ENCODE measurements at places on chromosomes 6 and 20.

- no peak for DNase-seq
Observed at GRCh38 chr20:42051921-42052320, 433.7 kb upstream of the CHD6 start.

DNA sequence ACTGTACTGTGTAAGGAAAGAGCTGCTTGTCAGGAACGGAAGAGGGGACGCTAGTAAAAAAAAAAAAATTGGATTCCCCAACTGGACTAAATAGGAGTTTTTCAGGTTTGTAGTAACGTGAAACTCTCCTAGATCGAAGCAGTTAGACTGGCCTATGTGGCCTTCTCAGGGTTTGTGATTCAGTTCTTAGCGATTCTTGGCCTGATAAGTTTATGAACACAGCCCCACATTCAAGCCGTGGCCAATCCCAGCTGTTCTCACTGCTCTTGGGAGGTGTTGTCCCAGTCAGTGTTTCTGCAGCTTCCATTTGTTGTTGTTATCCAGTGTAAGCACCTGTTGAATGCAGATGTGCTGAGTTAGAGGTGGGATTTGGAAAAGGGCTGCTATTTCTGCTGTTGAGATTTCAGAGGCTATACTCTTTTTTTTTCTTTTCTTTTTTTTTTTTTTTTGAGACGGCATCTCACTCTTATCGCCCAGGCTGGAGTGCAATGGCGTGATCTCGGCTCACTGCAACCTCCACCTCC is 29.7 kb downstream of the TAF8 start:
- DNase-seq, result no peak

DNA sequence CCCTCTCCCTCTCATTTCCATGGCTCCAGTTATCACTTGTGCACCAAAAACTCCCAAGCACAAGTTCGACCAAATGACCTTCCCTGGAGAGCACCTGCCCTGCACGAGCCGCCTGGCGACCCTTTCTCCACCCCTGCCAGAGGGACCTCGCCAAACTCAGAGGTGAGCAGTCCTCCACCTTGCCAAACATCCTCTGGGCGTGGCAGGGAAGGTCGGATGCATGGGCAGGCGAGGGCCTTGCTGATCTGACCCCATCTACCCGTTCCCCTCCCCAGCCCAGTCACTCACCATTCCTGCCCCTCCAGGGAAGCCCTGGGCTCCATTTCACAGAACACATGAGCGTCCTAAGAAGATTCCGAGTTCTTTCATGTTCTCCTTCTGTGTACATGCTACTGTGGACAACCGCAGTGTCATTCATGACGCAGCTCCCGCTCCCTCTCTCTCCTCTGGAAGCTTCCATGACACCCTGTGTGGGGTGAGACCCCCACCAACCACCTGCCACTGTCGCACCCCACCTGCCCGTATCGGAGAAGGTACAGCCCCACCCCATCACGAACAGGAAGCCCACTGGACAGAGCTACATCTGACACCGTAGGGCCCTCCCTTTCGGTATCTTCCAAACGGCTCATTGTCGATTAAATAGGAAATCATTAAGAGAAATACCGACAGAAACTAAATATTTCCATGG is 104.3 kb downstream of the DACT2 start:
- no peak for DNase-seq

GRCh38 chr6:33875696-33876095 is 71.9 kb upstream of the MLN start:
- DNase-seq, result no peak

- DNase-seq, result no peak
Observed at GRCh38 chr20:24487648-24488047, 18.2 kb downstream of the SYNDIG1 start.

DNA sequence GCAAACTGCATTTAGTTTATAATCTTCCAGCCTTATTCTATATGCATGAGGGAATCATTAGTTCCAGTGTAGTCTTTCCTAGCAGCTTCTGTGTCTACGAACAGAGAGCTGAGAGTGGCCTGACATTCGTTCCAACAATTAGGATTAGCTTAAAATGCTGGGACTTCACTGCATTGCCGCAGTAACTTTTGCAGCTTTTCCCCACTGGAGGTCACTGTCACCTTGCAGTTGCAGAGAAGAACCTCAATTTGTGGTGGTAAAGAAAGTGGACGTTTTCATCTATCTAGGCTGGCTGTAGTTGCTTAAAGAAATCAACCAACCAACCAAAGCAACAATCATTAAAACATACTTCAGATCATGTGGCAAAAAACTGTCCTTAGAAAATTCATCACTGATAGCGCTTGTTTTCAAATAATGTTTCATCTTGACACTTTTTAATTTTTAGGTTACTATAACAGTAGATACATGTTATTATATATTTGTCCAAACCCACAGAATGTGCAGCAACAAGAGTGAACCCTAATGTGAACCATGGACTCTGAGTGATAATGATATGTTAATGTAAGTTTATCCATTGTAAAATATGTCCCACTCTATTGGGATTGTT is 12.2 kb downstream of the MYLK4 start:
- DNase-seq, result peak; percentile 54

GRCh38 chr20:16158976-16159286 is 414.3 kb downstream of the KIF16B start:
- DNase-seq, result no peak

DNA sequence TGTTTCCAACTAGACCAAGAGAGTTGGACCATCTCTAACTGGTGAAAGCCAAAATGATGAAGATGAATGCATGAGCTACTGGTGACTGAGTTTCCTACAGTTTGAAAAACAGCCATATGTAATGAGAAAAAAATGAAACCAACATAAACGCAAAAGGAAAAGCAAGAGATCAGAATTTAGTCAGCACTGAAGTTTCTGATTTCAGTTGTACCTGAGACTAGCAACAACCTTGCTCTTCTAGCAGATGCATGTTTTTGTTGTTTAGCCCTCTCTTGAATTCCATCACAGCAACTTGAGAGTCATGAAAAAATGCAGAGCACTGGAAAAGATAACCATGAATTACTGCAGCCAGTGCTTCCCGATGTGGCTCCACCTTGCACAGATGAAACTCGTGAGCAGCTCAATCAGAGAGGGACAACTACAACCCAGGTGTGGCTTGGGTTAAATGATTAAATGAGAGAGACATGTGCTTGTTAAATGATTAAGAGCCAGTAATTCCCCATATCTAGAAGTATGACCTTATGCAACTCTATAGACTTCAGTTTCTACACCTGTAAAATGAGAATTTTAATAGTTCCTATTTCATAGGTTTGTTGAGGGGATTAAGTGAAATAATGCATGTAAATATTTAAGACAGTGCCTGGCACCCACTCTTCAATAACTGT is 104.8 kb downstream of the ELOVL4 start:
- DNase-seq, result no peak

DNA sequence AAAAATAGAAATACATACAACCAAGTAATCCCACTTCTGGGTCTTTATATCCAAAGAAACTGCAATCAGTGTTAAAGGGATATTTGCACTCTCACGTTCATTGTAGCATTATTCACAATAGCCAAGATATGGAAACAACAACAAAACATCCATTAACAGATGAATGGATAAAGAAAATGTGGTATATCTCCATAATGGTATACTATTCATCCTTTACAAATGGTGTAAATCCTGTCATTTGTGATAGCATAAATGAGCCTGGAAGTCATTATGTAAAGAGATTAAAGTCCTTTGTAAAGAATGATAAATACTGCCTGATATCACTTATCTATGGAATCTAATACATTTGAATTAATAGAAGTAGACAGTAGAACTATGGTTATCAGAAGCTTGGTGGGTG is 327.7 kb downstream of the UTRN start:
- DNase-seq, result no peak

GRCh38 chr6:115441651-115442050 is 619.0 kb downstream of the FRK start:
- DNase-seq, result no peak

GRCh38 chr6:40407239-40407638 is 179.9 kb downstream of the LRFN2 start:
- no peak for DNase-seq

DNA sequence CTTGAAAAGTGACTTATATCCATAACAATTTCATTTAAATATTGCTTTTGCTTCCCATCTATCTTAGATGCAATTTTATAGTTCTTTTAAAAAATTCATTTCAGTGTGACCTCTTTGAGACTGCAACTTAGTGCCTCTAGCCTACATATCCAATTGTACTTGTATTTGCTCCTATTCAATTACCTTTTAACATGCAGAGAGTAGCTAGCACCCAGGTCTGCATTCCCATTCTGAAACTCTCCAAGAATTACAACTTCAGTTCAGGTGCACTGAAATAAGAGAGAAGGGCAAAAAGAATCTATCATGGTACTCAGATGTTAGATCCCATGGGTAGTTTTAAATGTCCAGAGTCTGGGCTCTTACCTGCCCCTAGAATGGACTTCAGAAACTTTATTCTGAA is 765.4 kb upstream of the SLC35B3 start:
- DNase-seq, result no peak

DNA sequence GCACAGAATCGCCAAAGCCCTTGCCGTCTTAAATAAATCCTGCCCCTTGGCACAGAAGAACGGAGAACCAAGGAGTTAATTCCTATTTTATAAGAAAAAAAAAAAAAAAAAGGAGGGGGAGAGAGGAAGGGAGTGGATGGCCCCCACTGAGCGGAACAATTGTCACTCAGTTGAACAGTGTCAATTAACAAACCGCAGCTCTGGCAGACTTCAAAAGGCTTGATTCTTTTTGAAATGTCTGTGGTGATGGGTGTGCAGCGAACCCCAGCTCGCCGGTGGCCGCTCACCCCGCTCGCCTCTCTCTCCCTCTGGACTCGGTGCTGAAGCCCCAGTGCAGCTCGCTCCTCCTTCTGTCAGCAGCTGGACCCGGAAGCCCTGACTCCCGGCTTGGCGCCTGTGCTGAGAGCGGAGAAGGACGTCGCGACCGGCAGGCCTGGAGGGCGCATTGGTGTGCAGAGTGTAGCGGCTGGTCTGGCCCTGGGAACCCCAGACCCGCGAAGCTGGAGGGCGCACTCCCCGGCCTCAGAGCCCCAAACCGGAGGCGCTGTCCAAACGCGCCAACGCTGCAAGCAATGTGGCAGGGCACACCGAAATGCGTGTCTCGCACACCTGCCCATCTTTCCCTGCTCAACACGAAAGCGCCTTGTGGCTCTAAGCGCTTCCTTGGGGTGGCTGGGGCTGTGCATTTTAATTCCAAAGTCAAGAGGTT is 3.4 kb downstream of the LINC00237 start:
- DNase-seq, result no peak

- no peak for DNase-seq
Observed at GRCh38 chr6:10368861-10369260, 46.0 kb downstream of the TFAP2A start.

GRCh38 chr6:32271429-32271828 is 47.6 kb upstream of the NOTCH4 start:
- DNase-seq, result no peak

- DNase-seq, result peak; percentile 80
Observed at GRCh38 chr20:60206259-60206658, 248.0 kb downstream of the CDH26 start.

DNA sequence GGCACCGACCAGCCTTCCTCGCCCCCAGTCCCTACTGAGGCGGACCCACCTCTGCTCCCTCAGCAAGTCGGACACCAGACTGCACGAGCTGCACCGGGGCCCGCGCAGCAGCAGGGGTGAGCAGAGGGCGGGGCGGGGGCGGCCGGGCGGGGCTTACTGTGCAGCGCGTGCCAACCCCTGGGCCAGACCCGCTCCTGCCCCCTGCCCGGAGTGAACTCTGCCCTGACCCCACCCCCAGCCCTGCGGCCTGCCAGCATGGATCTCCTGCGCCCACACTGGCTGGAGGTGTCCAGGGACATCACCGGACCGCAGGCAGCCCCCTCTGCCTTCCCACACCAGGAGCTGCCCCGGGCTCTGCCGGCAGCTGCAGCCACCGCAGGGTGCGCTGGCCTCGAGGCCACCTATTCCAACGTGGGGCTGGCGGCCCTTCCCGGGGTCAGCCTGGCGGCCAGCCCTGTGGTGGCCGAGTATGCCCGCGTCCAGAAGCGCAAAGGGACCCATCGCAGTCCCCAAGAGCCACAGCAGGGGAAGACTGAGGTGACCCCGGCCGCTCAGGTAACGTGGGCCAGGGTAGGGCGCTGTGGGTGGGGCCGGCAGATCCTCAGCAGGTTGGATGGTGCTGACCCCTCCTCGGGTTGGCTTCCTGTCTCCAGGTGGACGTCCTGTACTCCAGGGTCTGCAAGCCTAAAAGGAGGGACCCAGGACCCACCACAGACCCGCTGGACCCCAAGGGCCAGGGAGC is 1.5 kb upstream of the SLC2A4RG start:
- DNase-seq, result no peak

DNA sequence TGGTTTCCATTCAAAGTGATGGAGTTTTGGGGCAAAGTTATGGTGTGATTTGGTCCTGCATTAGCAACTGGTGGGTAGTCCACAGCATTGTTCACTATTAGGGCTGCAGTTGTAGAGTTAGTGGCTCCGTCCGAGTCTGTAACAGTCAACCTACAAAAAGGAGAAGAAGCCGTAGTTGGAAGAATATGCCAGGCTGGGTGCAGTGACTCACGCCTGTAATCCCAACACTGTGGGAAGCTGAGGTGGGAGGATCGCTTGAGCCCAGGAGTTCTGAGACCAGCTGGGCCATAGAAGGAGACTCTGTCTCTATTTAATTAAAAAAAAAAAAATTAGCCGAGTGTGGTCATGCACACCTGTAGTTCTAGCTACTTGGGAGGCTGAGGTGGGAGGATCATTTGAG is 69.5 kb downstream of the KIAA0319 start:
- no peak for DNase-seq

- no peak for DNase-seq
Observed at GRCh38 chr6:120945905-120946594, 388.2 kb downstream of the TBC1D32 start.

- no peak for DNase-seq
Observed at GRCh38 chr20:10626896-10627295, 46.9 kb downstream of the JAG1 start.

DNA sequence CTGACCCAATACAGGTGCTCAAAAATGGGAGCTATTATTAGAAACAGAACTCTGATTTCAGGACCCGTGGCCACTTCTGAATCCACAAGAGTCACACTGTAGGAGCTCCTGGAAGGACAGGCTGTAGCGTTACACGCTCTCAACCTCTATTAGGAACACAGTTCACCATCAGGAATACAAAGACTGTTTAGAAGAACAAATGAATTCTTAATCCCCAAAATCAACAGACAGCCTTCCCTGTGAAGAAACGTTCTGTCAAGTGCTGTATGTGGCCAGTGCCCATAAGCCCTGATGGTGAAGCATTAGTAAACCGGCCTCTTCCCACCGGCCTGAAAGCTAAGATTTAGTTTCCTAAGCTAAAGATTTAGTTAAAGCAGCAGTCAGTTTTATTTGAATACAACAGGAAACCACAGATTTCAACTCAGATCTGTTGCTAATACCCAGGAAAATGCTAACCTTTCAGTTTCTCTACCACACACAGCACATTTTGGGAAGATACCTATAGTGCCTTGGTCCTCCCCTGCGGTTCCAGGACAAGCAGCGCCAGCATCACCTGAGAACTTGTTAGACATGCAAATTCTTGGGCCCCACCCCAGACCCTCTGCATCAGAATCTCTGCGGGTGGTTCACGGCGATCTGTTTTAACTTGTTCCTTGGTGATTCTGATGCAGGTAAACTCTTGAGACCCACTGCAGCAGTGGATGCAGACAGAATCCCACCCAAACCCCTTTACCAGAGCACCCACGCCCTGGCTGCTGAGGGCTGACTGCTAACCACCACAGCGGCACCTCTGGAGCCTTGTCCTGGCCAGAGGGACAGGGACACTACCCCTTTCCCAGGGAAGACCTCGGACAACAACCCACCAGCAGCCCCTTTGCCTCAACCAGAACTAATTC is 33.4 kb downstream of the MTRES1 start:
- no peak for DNase-seq

Data from ACHN (cell line).